Mesenchymal stem cell (in vitro differentiated cells and primary cell): ENCODE measurements at places on chromosomes 5 and 9.

- no peak for DNase-seq
Observed at GRCh38 chr9:15189481-15189880, 117.5 kb downstream of the TTC39B start.

- DNase-seq = no peak
Observed at GRCh38 chr5:1298723-1299510, 4.0 kb upstream of the TERT start.

DNA sequence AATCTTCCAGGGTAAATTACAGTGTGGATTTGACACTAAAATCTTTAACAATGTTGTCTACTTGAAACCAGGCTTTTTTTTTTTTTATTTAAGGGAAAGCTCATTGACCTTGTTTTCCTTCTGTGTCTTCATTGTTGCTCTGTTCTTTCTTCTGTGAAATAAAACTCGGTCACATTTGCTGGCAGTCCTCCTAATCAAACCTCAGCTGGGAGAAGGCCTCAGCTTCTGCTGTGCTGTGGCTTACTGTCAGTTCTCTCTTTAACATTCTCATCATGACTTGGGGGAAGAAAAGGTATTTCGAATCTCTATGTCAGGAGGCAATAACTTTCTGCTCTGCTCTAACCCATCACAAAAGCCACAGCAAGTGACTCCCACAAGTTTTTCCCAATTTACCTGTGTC lies 268.9 kb downstream of the ZNF608 start:
- no peak for DNase-seq

- DNase-seq = peak; percentile 29
Observed at GRCh38 chr5:43729846-43730478, 127.0 kb downstream of the NNT start.

DNA sequence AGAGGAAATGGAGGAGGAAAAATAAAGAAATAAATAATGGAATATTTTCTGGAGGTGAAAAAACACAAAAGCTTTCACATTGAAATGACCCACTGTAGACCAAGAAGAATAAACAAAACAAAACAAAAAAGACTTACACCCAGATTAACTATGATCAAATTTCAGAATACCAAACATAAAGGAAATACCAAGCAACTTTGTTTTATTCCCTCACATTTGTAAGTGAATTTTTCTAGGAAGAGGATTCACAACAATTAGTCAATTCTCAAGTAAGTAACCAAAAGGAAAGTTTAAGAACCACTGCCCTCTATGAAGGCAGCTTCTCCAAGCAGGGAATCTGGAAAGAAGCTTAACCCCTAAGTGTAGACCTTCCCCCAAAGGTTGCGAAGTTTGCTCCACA lies 29.6 kb upstream of the B4GALT1 start:
- no peak for DNase-seq

DNA sequence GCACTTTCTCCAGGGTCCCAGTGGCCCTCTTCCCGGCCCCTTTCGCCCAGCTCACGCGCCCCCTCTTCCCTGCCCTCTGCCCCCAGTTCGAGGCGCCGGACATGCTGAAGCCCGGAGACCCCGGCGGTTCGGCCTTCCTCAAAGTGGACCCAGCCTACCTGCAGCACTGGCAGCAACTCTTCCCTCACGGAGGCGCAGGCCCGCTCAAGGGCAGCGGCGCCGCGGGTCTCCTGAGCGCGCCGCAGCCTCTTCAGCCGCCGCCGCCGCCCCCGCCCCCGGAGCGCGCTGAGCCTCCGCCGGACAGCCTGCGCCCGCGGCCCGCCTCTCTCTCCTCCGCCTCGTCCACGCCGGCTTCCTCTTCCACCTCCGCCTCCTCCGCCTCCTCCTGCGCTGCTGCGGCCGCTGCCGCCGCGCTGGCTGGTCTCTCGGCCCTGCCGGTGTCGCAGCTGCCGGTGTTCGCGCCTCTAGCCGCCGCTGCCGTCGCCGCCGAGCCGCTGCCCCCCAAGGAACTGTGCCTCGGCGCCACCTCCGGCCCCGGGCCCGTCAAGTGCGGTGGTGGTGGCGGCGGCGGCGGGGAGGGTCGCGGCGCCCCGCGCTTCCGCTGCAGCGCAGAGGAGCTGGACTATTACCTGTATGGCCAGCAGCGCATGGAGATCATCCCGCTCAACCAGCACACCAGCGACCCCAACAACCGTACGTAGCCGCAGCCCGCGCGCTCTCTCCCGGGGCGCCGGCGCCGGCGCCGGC lies 1.0 kb downstream of the PRDM6 start:
- DNase-seq = peak; percentile 19

DNA sequence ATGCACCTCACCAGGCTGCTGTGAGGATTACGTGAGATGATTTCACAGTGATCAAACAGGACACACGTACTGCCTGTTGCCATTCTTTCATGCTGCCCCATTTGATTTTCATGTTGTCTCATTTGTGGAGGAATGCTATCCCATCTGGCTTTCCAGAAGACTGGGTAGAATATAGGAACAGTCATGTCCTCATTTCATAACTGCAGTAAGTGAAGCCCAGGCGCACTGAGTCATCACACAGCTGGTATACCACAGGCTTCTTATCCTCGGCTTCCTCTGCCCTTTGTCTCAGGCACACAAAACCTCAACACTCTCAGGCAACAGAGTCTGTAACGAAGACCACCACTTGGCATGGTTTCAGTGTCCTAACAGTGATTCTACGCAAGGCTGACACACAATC lies 62.3 kb downstream of the LHFPL2 start:
- DNase-seq = peak; percentile 98

GRCh38 chr5:57032151-57032551 lies 80.2 kb upstream of the MIER3 start:
- no peak for DNase-seq

DNA sequence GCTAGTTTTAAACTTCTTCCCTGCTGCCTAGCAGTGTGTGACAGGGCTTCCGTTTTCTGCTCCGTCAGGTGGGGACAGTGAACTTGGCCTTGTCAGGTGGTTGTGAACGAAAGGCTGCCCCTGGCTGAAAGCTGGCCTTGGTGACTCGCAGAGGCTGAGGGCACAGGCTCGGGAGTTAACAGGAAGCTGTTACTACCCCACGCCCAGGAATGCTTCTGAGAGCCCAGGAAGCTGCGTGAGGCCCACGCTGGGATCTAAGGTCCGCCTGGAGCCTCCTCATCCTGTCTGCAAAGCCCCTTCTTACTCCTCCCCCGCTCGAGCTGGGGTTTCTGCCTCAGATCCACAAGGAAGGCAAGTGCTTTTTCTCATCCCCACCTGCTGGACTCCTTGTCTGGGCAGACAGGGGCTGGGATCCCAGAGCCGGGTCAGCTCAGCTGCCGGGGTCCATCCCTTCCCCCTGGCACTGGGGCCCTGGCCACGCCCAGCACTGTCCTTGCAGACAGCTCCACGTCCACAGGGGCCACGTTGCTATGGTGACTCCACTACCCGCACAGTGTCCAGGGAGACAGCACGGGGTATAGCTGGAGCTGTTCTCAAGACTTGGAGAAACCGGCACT lies 124.7 kb upstream of the TBC1D2 start:
- peak; percentile 38 for DNase-seq

DNA sequence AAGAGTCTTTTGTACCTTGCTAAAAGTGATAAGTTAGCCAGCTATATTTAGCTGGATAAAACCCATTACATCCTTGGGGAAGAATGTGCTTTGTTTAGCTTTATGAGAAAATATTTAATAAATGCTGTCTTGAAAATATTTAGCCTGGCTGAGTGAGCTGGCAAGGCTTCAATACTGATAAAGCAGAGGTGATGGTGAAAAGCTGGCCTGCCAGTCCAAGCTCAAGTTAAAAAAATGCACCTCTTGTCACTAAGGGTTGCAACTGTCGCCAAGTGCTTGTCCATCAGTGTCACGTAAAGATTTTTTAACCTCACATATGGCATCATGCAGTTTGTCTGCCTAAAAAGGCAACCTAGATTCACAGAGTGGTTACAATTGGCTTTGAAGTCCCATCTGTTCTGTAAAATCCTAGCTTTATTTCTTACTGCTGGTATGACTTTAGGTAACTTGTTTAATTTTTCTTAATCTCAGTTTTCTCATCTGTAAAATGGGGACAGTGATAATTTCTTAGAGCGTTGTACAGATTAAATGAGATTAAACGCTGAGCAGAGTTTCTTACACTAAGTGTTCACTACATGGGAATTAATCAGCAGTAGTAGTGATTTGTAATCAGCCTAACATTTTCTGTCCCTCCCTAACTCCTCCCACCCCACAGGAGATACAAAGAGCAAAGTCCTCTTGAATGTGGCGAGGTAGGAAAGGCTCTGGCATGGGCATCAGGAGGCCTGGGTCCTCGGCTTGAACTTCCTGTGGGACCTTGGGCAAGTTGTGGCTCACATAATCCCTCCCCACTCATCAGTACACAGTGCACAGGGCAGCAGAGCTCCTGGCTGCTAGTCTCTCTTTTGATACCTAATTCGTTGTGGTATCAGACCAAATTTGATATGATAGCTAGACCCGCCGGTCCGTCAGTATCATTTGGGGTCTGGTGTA lies 48.7 kb downstream of the PIK3R1 start:
- DNase-seq = no peak

DNA sequence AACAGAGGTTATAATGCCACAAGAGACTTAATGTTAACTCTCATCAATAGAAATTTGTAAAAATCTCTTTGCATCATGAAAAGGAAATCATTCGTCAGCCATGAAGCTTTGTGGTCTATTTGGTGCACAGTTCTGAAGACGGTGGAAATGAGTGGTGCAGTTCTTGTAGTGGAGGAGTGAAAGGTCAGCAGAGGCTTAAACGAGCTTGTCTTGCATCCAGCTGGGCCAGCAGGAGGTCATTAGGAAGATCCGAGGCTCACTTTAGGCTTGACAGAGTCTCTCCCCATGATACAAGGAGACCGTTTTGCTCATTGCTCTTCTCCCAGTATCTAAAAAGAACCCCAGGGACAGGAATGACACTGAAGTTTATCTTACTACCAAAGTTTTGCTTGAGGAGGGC lies 440.8 kb downstream of the BNC2 start:
- DNase-seq = peak; percentile 41

GRCh38 chr5:95086927-95087815 lies 197.7 kb downstream of the MCTP1 start:
- no peak for DNase-seq

DNA sequence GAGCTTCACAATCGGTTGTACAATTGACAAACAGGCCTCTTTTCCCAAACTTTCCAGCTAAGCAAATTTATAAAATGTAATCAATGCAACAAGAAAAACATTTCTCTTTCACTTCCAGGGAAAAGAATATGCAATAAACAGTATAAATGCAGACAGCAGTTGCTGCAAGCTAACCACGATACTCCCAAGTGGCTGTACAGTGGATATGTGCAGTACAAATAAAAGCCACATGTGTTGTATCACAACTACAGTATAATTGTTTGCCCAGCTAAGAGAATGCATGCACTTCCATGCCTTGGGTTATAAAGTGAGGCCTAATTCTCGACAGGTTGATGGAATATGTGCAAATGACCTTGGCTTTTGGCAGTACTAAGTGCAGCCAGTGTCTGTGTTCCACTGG lies 16.7 kb upstream of the PDCL start:
- DNase-seq = no peak

DNA sequence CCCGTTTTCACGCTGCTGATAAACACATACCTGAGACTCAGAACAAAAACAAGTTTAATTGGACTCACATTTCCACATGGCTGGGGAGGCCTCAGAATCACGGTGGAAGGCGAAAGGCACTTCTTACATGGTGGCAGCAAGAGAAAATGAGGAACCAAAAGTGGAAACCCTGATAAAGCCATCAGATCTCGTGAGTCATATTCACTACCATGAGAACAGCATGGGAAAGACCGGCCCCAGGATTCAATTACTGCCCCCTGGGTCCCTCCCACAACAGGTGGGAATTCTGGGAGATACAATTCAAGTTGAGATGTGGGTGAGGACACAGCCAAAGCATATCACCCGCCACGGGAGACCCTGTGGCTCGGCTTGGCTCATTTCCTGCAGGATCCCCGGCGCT lies 20.2 kb downstream of the EXD3 start:
- no peak for DNase-seq

GRCh38 chr5:33800241-33800950 lies 91.4 kb downstream of the ADAMTS12 start:
- no peak for DNase-seq

DNA sequence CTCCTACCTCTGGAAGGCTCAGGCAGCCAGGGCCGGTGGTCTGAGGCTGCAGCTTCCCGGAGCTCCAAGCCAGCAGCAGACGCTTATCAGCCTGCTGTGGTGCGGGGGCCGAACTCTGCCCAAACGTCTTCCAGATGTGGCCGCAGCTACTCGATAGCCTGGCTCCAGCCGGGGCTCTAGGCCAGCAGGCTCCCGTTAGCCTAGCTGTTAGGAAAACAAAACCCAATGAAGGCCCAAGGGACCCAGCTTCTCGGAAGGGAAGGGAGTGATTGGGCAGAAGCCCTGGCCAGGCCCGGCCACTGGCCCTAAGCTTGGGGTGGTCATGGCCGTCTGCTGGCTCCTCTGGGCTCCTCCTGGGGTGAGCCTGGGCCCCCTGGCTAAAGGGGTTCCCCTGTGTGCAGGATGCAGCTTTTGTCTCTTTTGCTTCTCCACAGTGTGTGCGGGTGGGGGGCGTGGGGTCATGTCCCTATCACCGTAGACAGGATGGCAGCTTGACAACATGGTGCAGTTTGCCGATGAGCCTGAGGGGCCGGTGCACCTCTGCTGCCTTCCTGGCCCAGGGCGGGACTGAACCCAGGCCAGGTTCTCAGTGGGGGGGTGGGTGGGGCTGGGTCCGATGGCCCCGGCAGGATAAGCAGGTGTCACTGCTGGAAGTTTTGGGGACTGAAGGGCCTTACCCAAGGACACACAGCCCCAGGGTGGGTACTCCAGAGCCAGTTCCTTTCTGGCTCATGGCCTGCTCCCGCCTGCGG lies 18.7 kb downstream of the MYMK start:
- DNase-seq = no peak

- peak; percentile 90 for DNase-seq
Observed at GRCh38 chr9:107504585-107505455, 15.3 kb upstream of the KLF4 start.

- DNase-seq = peak; percentile 79
Observed at GRCh38 chr9:93450945-93451815, at the start of gene FAM120A. FAM120A (plus strand) TSS chr9:93451685; CDS start chr9:93451916, 231 bp downstream.

DNA sequence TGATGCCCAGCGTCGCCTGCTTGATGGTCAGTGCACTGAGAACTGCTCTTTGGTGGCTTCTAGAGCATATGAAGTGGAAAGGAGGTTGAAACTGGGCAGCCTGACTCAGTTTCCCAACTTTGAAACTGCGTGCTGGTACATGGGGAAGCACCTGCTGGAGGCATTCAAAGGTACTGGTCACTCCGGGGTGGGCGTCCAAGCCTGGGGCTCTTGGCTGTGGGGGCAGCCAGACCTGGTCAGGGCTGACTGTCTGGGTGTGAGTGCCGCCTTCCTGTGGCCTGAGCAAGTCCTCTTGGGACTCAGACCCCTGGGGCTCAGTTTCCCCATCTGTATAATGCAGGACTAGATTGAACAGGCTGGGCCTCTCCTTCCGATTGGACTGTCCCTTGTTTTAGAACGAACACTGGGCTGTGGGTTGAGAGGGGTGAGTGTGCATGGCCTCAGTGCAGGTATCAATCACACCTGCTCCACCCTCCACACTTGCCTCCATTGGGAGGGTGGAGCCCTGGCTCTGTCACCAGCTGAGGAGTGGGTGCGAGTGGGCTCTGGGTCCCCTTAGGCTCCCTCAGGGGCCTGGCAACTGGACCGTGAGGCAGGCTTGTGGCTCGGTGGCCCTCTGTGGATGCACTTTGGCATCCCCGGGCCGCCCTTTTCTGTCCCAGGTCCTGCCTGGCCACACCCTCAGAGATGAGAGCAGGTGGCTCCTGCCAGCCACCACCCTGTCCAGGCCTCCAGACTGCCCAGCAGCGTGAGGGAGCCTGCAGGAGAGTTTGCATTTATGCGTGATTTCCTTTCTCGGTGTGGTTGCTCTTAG lies 80.2 kb downstream of the PHF2 start:
- DNase-seq = no peak
